ENCODE measurements at places on chromosomes 5 and 9. TPM values are rescaled to one million over a fixed set of nuclear protein-coding genes. Genes with fewer than 3 reads are reported as not detected.

ABLIM3 gene
- total RNA-seq: 21.4 TPM

CHSY3 gene
- 1.3 TPM for total RNA-seq

GPR151 gene
- not detected for total RNA-seq

RNF44 gene
- total RNA-seq: 36.9 TPM

CTXN3 gene
- not detected for total RNA-seq

CDC20B gene
- not detected for total RNA-seq

HAND1 gene
- not detected for total RNA-seq

CPLANE1 gene
- 6.3 TPM for total RNA-seq

SLC25A46 gene
- total RNA-seq: 45.5 TPM

PCDHA1 gene
- total RNA-seq: not detected

EMB gene
- total RNA-seq: 20.5 TPM

PCDHA12 gene
- 0.48 TPM for total RNA-seq

EXOSC2 gene
- 26.2 TPM for total RNA-seq

TIFAB gene
- total RNA-seq: 0.08 TPM

PDE4D gene
- total RNA-seq: 26.8 TPM

LHX6 gene
- 3.5 TPM for total RNA-seq

MARCHF11 gene
- total RNA-seq: not detected

HAVCR1 gene
- not detected for total RNA-seq

TRAF1 gene
- total RNA-seq: 3.5 TPM

NPDC1 gene
- total RNA-seq: 64.0 TPM

GABRB2 gene
- not detected for total RNA-seq

CDKN2A gene
- not detected for total RNA-seq

ANKRD31 gene
- 0.19 TPM for total RNA-seq

RUSC2 gene
- 19.2 TPM for total RNA-seq

PFN3 gene
- total RNA-seq: not detected

CDH18 gene
- total RNA-seq: 0.99 TPM

LRRC70 gene
- 3.6 TPM for total RNA-seq

GPX3 gene
- 389 TPM for total RNA-seq
